ENCODE measurements at places on chromosomes 2 and 18.

DNA sequence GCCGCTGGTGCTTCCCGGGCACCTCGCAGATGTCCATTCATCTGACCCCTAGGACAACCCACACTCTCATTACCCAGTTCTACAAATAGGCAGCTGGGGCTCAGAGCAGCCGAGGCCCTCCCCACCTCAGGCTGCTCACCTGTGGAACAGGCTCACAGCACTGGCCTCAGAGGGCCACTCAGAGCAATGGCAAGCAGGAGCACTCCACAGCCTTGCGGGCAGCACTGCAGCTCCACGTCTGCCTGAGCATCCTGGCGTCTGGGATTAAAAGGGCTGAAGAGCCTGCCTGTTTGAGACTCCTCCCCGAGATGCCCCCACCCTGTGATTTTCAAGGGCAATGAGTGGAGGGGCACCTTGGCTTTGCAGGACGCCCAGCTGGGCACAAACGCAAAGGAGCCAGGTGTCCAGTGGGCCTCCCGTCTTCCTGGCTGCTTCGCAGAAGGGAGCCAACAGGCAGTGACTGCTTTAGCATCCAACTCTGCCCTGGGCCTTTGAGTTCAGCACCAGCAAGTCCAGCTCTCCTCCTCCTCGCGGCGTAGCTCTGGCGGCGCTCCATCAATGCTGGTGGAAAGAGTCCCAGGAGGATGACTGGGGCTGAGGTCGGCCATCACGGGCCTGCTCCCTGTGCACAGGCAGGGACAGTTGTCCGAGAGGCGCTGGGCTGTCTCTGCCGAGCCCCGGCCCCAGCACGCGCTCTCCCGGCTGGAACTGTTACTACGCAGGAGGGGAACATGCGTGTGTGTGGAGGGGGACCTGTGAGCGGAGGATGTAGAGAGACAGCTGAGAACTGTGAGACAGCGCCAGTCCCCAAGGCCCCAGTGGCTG lies 297.2 kb downstream of the NDUFA10 start:
- no peak for DNase-seq

GRCh38 chr2:12733846-12734245 lies 17.1 kb downstream of the TRIB2 start:
- DNase-seq, result no peak

DNA sequence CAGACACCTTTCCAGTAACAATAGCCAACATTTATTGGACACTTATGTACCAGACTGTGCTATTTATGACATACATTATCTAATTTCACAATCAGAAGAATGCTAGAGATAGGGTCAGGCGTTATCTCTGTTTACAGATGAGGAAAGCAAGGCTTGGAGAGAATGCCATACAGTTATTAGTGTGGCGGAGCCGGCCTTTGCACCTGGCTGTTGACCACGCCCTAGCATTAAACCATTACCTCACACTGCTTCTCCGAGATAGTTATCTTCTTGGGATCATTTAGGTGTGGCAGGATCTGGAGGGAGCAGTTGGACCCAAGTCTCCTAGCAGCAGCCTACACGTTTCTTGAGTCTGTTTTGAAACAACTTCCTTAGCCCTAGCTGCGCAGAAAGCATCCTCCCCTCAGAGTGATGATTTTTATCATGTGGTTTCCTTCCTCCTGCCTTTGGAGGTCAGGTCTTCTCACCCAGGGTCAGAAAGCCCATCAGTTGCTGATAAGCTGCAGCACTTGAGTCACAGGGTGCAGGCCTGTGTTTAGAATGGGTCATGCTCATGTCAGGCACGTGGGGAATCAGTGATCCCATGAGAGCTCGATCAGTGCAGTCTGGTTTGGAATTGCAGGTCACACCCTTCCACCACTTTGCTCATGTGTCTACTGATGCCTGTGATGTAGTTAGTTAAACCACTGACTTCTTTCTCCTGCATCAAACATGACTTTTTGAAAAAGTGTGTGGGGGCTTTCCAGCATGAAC lies 118.2 kb downstream of the SPTBN1 start:
- DNase-seq, result peak; percentile 86

DNA sequence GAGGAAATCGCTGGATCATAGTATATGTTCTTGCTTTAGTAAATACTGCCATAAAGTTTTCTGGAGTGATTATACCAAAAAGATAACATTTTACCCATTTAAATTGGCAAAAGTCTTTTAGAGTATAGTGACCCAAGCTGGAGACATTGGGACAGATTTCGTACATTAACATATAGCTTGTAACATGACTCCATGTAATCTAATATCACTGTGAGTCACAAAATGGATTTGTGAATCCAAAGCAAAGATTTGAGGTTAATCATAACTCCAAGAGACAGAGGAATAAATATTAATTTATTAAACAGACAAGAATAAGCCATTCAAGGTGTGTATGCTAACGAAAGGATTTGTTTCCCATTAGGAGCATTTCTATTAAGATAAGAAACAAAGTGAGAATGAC lies 45.0 kb upstream of the RMP24 start:
- no peak for DNase-seq

DNA sequence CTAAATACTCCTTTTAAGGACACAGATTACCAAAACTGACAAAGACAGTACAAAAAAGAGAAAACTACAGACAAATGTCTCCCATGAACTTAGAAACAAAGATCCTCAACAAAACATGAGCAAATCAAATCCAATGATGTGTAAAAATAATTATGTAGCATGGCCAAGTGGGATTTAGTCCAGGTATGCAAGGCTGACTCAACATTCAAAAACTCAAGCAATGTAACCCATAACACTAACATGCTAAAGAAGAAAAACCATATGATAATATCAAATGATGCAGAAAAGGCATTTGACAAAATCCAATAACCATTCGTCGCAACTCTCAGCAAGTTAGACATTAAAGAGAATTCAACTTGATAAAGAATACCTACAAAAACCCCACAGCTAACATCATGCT lies 239.0 kb upstream of the KLHL29 start:
- DNase-seq, result no peak

DNA sequence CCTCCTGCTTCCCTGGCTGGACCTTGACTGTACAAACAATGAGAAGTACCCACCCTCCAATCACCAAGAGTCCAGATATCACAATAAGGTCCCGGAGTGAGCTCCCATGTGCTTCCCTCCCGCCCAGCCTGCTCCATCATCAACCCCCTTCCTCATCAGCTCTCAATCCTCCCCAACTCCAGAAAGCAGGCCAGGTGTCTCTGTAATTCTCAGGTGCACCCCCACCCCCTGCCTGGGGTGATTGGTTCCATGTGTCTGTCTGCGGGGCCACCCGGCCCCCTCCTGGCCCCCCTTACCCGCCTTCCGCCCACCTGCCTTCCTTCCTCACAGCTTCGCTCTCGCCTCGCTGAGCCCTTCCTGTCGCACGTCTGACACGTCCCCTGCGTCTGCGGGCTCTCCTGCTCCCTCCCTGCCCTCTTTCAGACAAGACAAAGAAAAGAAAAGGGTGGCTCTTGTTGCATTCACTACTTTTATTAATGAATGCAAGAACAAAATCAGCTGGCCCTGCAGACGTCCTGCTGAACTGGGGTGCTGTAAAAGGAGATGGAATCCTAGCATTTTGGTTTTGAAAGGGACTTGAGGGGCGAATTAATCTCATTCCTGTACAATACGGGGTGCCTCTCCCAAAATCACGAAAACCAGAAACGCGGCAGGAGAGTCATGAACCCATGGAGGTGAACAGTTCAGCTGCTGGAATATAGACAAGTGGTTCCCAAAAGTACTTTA lies 26.5 kb upstream of the IGFBP2 start:
- no peak for DNase-seq

GRCh38 chr2:237300739-237301138 lies 113.2 kb downstream of the COL6A3 start:
- DNase-seq, result no peak

DNA sequence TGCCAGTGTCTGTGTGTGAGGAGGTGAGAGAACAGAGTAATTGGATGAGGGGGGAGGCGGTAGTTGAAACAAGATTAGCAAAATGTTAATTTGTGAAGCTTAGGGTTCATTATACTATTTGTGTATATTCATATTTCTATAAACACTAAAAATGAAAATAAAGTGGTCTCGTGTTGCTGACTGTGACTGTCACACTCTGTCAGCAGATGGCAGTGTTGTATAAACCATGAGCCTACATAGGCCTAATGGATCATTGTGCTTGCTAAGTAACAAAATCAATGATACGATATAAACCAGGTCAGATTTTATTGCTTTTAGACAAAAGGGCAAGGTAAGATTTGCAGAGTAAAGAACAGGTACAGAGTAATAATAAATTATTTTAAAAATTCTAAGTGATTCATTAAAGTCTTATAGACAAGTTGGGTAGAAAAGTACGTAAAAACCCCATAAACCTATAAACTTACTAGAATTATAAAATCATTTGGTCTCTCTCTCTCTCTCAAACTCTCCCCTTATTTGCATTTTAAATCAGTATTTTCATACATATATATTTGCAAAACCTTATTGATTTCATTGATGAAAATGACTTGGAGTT lies 182.7 kb downstream of the RPIA start:
- DNase-seq, result peak; percentile 33

DNA sequence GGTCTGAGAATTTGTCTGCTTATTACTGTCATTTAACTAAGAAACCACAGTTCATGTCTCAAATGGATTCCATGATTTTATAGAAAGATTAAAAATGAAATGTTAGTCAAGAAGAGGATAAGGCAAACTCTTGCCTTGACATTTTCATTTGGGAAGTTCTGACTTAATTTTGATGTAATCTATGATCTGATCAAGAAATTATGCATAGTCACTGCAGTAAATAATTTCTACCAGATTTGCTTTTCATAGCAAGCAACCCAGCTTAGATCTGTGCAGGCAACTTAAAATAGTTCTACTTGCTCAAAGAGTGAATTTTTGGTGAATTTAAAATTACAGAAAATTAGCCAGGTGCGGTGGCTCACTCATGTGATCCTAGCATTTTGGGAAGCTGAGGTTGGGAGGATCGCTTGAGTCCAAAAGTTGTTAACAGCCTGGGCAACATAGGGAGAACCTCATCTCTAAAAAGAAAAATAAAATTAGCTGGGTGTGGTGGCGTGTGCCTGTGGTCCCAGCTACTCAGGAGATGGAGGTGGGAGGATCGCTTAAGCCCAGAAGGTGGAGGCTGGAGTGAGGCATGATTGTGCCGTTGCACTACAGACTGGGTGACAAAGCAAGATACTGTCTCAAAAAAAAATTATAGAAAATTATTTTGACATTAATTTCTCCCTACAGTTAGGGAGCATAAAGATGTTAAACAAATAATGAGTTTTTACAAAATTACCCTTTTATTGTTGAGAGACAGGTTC lies 158.7 kb upstream of the MYO3B start:
- DNase-seq, result no peak

- DNase-seq, result peak; percentile 27
Observed at GRCh38 chr18:13159579-13159978, 59.0 kb upstream of the LDLRAD4 start.

GRCh38 chr2:42072349-42073118 lies 24.7 kb downstream of the PKDCC start:
- DNase-seq, result no peak

DNA sequence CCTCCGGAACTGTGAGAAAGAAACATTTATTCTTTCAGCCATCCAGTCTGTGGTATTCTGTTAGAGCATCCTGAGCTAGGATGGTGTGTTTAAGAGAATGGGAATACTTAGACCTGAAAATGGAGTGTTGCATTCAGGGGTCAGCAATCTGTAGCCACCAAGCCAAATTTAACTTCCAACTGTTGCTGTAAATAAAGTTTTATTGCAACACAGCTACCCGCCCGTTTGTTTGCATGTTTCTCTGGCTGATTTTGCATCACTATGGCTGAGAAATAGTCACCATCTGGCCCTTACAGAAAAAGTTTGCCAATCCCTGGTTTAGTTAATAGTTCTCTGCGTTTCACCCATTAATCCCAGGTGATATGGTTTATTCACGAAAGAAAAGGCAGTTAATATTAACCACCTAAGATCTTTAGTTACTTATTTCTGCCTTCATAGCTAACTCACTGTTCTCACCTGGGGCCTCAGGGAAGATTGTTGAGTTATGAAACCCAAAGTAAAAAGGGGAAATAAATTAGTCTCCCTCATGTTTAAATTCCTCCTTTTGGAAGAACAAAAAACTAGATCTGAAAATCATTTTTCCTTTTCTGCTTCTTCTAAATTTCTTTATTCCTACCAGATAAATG lies 9.5 kb upstream of the CYS1 start:
- no peak for DNase-seq

- no peak for DNase-seq
Observed at GRCh38 chr2:5590886-5591285, 101.3 kb upstream of the SOX11 start.

DNA sequence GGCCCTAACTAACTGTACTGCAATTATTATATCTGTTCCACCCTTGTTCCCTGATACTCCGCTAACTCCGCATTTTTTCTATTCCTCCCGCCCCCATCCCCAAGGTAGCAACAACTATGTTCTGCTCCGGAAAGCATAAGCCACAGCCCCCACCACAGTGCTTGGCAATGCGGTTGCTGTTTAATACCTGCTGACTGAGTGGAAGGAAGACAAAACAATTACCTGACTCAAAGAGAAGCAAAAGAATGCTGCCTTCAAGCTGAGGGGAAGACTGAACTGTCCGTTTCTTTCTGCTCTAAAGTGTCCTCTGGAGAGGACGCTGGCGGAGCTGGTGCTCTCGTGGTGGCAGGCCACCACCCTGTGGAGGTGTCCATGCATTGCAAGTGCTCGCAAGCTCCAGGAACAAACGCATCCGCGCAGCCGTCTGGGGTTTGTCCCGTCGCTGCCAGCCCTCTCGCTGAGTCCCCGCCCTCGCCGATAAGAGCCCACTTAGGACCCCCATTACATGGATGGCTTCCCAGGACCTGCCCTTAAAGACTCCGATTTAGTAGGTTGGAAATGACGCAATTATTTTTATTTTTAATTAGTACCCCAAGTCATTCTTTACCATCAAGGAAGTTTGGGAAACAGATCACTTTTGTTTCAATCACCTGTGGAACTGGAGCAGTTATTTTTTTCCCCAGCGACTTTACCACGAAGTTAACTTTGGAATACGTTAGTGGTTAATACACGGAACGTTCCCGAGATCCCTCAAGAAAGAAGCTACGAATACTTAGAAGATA lies 1.6 kb upstream of the MYL12A start:
- peak; percentile 66 for DNase-seq

GRCh38 chr2:88481691-88482336 lies 29.3 kb upstream of the FOXI3 start:
- DNase-seq, result peak; percentile 13

DNA sequence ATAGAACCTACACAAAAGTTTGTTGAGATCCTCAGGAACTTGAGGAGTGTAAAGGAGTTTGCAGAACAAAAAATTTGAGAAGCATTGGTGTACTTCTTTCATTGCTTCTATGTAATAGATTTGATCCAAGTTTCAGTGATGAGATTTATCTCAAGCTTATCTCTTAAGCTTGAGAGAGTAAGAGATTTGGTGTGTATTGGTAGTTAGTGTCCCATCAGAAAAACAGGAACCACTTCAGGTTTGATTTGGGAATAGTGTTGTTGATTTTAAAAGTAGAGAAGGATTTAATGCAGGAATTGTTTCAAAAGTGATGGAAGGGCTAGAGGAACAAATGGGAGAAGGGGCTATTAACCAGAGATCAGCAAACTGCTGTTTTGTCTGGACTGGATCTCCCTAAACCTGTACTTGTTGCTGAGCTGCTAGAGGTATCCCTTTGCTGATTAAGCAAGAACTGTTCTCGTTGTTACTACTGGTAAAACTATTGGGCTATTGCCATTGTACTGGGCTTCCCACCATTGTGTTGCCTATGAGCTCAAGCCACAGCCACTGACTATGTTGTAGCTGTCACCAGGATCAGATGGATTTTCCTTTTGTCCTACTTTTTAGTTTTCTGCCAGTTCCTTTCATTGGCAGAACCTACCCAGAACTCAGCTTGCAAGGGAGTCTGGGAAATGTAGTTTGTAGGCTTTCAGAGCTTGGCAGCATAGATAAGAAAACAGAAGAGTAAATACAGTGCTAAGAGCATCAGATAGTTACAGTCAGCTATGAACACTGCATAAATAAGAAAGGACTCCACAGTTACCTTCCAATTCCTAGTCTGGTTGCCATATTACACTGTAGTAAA lies 39.3 kb downstream of the RAB10 start:
- no peak for DNase-seq
